Motor neuron (in vitro differentiated cells): ENCODE measurements at places on chromosomes 16 and 17. TPM values are rescaled to one million over a fixed set of nuclear protein-coding genes. Genes with fewer than 3 reads are reported as not detected.

- no peak for ATAC-seq
These were observed 915 bp downstream of the AHSP start for GRCh38 chr16:31528523-31529107.

Gene NETO2
- 44.5 and 50.8 TPM in 2 replicates for total RNA-seq

DNA sequence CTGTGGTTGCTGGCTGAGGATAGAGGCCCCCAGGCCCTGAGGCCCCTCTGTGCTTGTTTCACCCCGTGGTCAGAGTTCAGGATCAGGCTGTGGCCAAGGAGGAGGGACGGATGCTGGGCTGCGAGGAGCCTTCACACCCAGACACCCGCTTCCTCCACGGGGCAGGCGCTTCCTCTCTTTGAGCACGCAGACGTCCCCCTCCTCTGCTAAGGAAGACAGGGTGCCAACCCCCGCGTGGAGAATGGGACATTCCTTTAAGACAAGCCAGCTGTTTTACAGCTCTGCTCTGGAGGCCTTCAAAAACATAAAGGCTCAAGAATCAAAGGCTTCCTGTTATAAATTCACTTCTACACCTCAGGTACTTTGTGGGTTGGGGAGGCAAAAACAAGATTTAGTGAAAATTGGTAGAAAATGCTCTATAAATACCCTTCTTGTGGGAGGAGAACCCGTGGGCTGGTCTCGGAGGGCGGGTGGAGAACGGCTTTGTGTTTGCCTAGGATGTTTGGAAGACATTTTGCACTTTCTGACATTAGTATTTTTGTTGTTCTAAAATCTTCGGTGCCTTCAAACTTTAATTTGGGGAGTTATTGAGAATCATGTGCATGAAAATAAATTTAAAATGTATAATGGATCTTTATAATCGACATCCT, 60.8 kb upstream of the FOXF1 start:
- no peak for ATAC-seq

GRCh38 chr17:19646788-19647696, 1.5 kb upstream of the ALDH3A2 start:
- ATAC-seq, result no peak

DNA sequence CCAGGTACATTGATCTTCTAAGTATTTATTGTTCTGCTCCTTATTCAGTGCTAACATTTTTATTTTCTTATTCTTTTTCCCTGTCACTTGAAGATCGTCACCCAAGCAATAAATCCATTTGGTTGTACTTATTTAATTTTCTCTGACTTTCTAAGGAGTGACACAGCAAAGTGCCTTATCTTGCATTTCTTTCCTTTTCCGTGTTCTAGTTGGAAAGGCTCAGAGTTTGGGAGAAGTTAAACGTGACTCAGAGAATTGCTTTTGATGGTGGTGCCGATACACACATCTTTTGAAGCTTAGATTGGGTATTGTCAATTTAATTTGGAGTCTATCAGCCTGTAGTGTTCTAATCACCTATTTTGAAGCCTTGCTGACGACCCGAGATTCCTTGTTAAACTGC, 72.0 kb downstream of the PITPNC1 start:
- no peak for ATAC-seq

DNA sequence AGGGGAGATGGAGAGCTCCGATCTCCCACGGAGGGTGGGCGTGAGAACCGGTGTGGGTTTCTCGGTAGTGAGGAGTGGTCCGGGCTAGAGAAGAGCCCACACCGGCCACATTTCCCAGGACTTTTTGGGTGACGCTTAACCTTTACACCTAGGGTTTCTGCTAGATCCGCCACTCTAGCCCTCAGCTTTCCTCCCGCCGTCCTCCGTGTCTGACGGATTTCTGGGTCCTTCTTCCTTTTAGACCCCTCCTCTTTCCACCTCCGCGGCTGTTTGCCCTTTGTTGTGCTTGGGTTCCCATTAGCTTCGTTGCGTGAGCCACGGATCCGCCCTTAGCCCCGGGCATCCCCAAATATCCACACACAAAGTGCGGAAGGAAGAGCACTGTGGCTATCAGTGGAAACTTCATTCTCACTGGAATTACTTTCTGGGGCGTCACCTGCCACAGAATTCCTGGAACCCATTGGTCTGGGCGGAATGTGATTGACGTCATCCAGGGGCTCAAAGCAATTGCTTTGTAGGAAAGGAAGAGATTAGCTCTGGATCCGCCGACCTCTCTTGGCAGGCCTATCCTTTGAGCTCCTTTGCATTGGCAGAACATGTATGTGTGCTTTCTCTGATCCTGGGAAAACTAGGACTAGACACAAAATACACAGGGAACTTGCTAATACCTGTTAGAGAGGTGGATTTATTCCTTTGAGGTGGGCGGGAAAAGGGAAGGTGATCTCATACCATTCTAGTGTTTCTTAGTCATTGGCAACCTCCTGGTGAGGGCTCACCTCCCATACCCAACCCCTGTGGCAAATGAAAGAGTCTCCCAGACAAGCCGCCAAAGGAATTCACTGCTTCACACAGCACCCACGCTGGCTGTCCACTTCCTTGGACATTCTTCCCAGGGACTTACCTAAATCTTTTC, 654 bp downstream of the TNFAIP1 start:
- ATAC-seq, result peak; percentile 1

DNA sequence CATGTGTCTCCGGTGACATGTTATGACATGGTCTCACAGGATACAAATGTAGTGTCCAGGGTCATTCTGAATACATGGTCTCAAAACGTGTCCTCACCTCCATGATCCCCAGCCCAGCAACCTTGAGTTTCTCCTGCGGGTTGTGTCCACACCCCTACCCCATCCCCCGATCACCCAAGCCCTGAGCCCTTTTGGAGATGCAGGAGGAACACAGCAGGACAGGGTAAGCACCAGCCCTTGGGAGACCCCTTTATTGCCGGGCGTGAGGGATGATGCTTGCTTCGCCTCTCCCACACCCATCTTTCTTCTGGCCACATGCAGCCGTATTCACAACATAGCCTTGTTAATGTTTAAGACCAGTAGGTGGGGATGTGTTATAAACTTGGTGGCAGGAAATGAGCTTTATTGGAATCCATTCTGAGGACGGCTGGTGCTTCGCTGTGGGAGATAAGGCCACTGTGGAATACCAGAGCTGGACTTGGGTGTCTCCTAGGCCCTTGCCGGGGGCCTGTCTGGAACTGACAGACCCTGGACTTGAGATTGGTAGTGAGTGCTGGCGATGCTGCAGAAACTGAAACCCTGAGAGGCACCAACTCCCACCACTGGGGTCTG, 5.5 kb downstream of the TMEM132E start:
- peak; percentile 44 for ATAC-seq

- ATAC-seq, result no peak
These were observed 47.3 kb downstream of the TOM1L2 start for GRCh38 chr17:17924857-17925250.

Gene RNF135
- 14.3 and 21.0 TPM in 2 replicates for total RNA-seq

GRCh38 chr17:12438813-12439586, 226.7 kb upstream of the MYOCD start:
- no peak for ATAC-seq

Gene BEAN1
- 3.5 and 4.0 TPM in 2 replicates for total RNA-seq

Gene MYH11
- 2.7 and 5.0 TPM in 2 replicates for total RNA-seq

Gene OR1F1
- not detected in 2 replicates for total RNA-seq

DNA sequence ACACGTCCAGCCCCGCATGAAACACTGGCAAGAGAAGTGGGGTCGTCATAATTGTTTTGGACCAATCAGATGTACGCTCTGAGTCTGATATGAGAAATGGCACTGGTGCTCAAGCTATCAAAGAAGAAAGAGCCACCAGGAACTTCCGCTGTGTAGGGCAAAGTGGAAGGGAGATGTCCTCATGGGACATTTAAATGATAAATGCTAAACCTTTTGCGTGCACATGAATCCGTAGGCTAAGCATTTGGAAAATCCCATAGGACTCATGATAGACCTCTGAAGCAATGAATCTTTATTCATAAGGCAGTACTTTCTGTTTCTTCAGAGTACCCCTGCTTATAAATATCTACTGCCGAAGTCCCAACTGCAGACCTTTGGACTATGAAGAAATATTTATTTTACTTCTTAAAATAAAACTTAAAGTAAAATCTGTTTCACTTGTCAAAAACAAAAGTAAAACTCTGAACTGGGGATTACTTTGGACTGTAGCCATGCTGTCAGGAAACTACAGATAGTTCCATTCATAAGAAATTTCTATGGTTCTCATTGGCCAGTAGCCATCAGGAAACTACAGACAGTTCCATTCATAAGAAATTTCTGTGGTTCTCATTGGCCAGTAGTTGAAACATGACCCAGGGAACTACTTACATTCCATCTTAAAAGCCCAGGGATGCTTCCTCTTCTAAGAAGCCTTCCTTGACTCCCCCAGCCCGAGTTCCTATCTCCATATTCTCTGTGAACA, 335.1 kb downstream of the HS3ST4 start:
- ATAC-seq, result no peak

DNA sequence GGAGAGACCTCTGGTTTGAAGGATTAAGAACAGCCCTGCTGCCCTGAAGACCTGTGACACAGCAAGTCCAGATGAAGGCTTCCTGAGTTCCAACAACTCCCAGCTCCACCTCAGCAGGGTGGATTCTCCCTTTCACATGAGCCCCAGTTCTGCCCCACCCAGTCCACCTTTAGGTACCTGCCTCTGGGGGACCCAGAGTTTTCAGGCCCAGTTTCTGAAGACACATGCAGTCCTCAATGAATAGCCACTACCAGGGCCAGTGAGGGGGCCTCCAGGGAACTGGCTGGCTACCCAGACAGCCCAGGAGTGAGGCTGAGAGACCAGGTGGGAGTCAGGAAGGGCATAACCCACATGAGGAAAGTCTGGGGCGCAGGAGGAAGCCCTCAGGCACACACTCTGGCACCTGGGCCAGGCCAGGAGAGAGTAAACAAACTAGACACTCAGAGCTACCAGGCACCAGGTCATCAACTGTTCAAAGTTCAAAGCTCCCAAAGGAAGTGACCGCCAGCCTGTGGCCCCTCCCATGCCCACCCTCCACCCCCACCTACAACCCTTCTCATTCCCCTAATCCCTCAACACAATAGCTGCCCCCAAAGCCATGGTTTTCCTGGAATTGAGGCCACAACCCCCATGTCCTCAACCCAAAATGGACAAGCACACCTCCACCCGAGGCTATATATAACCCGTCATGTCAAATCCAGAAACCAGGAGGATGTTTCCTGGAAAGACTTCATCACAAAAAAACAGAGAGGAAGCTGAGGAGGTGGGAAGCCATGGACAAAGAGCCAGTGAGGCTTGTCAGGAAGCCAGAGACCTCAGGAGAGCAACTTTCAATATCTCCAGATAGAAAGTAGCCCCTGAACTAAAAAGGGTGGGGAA, 2.1 kb downstream of the MYO18A start:
- ATAC-seq, result peak; percentile 2

- ATAC-seq, result no peak
These were observed 45.0 kb downstream of the SYNRG start for GRCh38 chr17:37564252-37564651.

Gene PRR35
- total RNA-seq, result 0.13 TPM in 1 of 2 replicates, not detected in the other

DNA sequence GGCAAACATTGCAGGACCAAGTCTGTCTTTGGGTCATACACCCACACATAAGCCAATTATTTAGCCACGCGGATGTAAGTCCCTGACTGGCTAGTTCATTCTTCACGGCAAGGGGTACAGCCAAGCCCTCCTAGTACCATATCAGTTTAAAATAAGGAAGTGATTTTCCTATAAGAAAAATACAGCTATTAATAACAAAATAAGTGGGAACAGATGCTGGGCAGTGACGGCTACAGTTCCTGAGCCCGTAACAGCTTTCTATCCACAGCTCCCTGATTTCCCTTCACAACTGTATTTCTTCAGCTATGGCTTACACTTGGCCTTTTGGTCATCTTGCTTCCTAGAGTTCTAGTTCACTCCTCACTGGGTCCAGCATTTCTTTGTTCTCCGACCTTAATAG, 542.4 kb upstream of the C16orf82 start:
- no peak for ATAC-seq

DNA sequence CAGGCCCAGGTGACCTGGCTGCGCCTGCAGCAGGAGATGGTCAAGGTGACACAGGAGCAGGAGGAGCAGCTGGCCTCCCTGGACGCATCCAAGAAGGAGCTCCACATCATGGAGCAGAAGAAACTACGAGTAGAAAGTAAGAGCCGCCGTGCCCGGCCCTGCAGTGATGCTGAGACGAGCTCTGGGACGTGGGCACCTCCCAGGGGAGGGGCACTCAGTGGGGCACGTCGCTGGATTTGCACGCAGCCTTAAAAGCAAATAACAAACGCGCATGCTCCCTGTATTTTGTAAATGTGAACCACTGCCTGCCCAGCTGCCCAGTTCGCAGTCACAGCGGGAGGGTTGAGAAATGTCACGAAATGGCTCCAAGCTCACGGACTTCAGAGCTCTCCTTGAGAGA, 15.3 kb upstream of the GAA start:
- no peak for ATAC-seq

Gene CDC6
- 1.7 and 2.4 TPM in 2 replicates for total RNA-seq

Gene GRAP
- total RNA-seq, result 0.50 and 0.88 TPM in 2 replicates

Gene HAS3
- 1.7 and 2.7 TPM in 2 replicates for total RNA-seq

Gene CD300LB
- total RNA-seq, result 1.7 TPM in 1 of 2 replicates, not detected in the other

Gene EVPLL
- 0.09 and 0.25 TPM in 2 replicates for total RNA-seq

Gene KRTAP4-12
- 0.29 and 0.38 TPM in 2 replicates for total RNA-seq

DNA sequence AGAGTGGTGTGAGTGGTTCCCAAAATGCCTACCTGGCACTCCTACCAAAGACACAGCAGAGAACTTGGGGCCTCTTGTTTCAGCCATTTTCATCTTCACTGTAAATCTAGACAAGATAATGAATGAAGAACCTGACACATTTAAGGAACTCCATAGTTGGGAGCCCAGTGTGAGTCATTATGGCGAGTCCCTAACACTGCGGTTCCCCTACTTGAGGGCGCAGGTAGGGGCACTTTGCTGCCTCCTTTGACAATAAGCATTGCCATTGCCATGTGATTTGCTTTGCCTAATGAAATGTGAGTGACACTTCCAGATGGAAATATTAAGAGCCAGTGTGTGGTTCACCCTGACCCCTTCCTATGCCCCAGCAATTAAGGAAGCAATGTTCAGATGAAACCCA, 517.6 kb downstream of the MAF start:
- ATAC-seq, result no peak

Gene STH
- total RNA-seq, result 1.4 TPM in 1 of 2 replicates, not detected in the other

Gene SIAH1
- total RNA-seq, result 38.2 and 42.0 TPM in 2 replicates

DNA sequence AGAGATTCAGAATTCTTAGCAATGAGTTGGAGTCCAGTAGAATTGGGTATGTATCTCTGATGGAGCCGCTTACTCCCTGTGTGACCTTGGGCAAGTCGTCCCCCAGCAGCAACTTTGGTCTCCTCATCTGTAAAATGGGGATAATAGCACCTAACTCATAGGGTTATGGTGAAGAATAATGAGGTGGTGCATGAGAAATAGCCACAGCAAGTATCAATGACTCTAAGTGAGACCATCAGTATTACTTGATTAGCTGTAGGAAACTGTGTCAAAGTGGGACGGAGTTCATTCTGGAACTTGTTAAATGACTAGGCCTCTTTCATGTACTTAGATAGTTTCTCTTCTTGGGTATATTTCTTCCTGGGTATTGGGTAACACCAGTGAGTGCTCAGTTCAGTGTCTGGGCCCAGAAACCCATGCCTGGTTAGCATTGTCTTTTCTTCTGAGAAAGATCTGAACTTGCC, 6.4 kb downstream of the PRKCB start:
- no peak for ATAC-seq

Gene KCTD19
- 0.87 and 1.3 TPM in 2 replicates for total RNA-seq
